ENCODE measurements at places on chromosomes 12 and 14.

GRCh38 chr14:106691601-106692291 is 1165.4 kb downstream of the TMEM121 start:
- DNase-seq: no peak

DNA sequence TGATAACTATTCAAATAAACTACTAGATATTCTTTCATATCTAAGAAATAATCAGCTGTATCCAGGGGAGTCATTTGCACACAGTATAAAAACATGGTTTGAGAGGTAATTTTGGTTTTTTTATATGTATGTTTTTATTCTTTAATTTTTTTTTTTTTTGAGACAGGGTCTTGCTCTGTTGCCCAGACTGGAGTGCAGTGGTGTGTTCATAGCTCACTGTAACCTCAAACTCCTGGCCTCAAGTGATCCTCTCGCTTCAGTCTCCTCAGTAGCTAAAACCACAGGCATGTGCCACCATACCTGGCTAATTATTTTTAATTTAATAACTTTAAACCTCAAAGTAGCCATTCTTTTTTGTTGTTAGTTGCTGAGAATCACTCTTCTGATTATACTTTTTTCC is 1.8 kb downstream of the PRORP start:
- no peak for DNase-seq

DNA sequence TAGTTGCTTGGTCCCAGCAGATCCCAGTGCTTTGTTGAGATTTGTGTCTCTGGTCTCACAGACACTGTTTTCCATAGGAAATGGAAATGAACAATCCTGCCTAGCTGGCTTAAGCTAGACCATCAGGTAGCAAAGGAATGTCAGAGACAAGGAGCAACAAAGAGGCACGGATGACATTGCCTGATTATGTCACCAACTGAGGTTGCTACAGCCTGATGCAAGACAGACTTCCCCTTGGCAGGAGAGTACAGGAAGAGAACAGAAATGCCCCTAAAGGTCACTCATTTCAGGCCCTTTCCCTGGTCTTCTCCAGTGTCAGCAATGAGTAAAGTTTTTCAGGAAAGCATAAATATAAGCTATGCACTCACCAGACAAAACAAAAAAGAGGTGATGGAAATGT is 2.0 kb upstream of the PRB2 start:
- DNase-seq: no peak

- no peak for DNase-seq
Measured at GRCh38 chr12:125166041-125166440, 100.8 kb downstream of the AACS start.

DNA sequence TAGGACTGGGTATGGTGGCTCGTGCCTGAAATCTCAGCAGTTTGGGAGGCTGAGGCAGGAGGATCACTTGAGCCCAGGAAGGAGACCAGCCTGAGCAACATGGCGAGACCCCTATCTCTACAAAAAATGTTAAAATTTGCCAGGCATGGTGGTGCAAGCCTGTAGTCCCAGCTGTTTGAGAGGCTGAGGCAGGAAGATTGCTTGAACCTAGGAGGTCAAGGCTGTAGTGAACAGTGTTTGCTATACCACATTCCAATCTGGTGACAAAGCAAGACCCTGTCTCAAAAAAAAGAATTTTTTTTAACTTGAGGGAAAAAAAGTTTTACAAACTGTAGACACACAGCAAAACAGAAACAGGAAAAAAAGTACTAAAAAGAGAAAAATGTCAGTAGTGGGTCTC is 2.3 kb upstream of the MAP3K9 start:
- DNase-seq: no peak
